ENCODE measurements at places on chromosomes 16 and 17.

GRCh38 chr17:1820528-1821252 is 9.0 kb downstream of the SMYD4 start:
- DNase-seq: no peak

DNA sequence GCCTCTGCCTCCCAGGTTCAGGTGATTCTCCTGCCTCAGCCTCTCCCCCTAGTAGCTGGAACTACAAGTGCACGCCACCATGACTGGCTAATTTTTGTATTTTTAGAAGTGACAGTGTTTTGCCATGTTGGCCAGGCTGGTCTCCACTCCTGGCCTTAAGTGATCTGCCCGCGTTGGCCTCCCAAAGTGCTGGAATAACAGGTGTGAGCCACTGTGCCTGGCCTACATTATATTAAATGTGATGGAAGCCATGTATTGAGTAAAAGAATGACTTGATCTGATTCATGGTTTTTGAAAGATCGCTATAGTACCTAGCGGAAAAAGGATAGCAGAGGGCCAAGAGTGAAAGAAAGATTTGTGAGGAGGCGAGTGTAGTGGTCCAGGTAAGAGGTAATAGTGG is 2.7 kb upstream of the PPM1D start:
- DNase-seq: no peak

DNA sequence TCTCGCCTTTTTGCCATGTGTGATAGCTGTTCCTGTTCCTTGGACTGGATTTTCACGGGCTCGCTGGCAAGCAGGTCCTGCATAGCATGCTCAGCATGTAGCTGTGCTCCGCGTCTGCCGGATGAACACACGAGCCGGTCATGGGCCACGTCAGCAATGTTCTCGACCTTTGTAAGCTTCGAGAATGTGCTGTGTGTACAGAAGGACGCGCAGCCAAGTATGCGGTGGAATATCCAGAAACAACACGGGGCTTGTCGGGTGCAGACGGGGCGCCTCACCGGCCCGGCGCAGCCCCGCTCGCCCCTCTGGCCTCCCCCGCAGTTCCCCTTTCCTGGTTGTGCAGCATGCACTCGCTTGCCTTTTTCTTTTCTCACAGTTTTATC is 42.2 kb downstream of the RPTOR start:
- no peak for DNase-seq

DNA sequence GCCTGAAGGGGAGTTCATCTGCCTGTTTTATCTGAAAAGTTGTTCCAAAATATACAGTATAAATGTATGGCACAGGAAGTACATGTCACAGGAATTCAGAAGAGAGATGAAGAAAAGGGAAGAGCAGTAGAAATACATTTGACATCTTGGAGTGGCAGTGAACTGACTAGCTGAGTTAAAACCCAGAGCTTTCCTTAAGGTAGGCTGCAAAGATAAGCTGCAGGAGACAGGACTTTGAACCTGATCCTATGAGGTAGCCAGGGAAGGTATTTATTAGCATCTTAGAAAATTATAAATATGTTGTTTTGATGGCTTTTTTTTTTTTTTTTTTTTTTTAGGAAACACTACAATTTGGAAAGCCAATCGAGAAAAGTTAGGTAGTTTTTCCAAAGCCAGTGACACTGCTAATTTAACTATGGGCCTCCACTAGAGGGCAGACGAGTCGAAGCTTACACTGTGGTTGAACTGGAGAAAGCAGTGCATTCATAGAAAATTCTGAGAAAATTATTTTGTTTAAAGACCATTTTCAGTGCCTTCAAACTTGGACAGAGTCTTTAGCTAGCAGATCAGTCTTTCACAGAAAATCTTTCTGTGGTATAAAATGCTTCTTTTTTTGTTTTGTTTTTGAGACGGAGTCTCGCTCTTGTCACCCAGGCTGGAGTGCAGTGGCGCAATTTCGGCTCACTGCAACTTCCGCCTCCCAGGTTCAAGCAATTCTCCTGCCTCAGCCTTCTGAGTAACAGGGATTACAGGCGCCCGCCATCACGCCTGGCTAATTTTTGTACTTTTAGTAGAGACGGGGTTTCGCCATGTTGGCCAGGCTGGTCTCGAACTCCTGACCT is 122.3 kb downstream of the SSH2 start:
- DNase-seq: no peak

GRCh38 chr16:20181416-20181815 is 107.7 kb upstream of the GPR139 start:
- DNase-seq: no peak

GRCh38 chr16:81817789-81818567 is 38.9 kb downstream of the PLCG2 start:
- DNase-seq: no peak

GRCh38 chr17:80220736-80221215 is 549 bp downstream of the SLC26A11 start:
- DNase-seq: no peak

GRCh38 chr16:67470359-67470758 is 10.6 kb downstream of the ATP6V0D1 start:
- DNase-seq: no peak

DNA sequence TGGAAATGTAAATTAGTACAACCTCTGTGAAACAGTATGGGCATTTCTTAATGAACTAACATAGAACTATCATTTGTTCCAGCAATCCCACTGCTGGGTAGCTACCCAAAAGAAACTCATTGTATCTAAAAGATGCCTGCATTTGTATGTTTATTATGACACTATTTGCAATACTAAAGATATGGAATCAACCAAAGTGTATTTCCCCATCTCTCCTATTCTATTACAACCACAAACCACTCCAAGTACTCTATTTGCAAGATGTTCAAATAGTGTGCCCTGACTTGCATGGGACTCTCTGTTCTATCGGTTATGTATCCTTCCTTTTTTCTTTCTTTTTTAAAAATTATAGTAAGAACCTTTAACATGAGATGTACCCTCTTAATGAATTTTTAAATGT is 845.2 kb downstream of the CDH11 start:
- DNase-seq: no peak

GRCh38 chr16:87056551-87056950 is 260.6 kb downstream of the C16orf95 start:
- DNase-seq: no peak

DNA sequence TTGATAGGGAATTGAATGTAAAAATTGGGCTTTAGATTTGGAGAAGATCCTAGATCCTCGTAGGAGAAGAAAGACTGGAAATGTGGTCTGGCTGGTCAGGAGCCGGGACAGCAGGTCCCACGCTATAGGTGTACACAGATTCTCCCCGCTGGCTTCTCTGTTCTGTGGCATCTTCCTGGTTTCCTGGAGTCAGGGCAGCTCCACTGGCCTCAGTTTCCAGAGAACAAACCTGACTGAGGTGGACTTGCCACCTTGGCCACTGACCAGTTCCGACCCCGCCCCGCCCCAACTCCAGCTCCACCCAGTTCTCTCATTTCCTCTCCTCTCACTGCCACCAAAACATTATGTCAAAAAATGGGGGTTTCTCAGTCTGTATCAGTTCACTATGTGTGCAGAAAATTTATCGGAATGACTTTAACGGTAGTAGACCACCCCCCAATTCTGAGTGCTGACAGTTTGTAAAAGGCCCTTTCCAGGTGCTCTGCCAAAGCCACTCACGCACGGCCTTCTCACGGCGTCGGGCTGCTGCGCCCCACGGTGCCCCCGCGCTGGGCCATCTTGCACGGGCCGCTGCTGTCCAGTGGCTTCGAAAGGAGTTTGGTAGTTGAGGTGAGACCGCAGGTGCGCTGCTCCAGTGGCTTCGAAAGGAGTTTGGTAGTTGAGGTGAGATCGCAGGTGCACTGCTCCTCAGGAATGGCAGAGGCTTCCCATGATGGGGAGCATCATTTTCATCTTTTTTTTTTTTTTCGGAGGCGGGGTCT is 161.4 kb upstream of the CHMP6 start:
- no peak for DNase-seq

- DNase-seq: no peak
Measured at GRCh38 chr17:65324611-65325342, 187.6 kb downstream of the RGS9 start.

DNA sequence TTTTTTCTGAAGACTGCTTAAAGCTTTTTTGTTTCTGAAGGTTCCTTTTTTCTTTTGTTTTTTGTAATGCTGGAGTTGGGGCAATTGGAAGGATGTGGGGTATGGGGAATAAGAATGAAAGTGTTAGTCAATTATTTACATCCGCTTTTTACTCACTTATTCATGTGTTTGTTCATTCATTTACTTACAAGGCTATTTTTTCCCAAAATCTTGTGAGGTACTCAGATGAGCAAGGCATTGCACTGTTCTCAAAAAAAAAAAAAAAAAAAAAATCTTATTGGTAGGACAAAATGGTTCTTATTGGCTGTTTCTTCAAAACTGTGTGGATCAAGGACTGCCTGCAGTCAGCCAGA is 55.7 kb downstream of the PLD6 start:
- no peak for DNase-seq

DNA sequence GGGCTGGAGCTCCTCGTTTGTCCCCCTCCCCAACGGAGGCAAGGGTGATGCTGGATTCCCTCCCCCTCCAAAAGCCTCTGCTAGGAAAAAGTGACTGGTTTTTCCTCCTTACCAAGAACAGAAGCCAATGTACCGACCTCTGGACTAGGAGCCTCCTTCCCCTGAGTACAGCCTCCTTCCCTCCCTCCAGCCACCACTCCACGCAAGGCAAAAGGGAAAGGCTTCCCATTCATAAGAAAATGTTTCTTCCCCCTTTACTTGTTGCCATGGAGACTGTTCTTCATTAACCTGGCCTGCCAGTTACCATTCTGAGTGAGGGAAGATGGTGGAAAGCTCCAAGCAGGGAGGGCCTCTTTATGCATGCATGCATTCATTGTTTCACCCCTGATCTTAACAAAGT is 4.3 kb upstream of the PIMREG start:
- no peak for DNase-seq

DNA sequence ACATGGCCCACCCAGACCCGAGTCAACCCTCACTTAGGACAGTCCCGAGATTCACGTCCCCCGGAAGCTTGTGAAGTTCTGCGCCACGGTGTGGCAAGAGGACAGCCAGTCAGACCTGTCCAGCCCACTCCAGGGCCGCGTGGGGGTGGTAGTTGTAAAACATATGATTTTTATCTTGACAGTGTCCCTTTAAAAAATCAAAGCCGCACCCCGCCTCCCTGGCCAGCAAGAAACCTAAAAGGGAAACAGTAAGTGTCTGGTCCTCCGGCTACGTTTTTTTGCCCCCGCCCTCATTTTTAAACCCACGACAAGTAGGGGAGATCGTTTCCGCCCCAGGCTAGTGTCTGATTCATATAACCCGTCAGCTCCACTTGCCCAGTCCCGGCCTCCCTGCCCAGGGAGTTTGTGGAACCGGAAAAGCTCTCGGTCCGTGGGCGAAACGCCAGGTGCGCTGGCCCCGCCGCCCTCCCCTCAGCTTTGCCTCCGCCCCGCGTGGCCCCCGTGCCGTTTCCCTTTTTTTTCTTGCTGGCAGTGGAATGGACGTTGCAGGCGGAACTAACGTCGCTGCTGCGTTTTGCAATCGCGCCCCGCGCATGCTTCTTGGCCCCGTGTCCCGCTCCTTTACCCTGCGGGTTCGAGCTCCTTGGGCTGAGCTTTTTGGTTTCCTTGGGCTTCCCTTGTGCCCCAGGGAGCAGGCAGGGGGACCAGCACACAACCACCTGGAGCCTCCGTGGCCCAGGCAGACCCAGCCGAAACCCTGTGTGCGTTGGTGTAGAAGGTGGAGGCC is 13.3 kb upstream of the NUDT16L1 start:
- no peak for DNase-seq

DNA sequence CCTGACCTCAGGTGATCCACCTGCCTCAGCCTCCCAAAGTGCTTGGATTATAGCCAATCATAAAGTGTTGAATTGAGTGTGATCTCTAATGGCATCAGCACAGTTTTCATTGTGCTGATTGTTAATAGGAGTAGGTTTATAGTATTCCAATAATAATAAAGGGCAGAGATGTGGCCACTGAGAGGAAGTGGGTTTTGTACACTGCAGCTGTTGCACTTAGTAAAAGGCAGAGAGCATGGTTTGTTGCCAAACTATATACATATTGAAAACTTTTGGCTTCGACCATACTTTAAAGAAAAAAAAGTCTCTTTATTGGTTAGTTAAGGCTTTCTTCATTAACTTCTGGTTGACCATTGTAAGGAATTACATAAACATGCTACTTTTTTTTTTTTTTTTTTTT is 185.9 kb downstream of the CDK5R1 start:
- no peak for DNase-seq

GRCh38 chr16:85187002-85187401 is 74.7 kb upstream of the CIBAR2 start:
- DNase-seq: no peak

GRCh38 chr16:1557576-1557975 is 24.1 kb downstream of the TMEM204 start:
- DNase-seq: no peak

GRCh38 chr16:66751053-66751302 is 431 bp downstream of the DYNC1LI2 start:
- no peak for DNase-seq

DNA sequence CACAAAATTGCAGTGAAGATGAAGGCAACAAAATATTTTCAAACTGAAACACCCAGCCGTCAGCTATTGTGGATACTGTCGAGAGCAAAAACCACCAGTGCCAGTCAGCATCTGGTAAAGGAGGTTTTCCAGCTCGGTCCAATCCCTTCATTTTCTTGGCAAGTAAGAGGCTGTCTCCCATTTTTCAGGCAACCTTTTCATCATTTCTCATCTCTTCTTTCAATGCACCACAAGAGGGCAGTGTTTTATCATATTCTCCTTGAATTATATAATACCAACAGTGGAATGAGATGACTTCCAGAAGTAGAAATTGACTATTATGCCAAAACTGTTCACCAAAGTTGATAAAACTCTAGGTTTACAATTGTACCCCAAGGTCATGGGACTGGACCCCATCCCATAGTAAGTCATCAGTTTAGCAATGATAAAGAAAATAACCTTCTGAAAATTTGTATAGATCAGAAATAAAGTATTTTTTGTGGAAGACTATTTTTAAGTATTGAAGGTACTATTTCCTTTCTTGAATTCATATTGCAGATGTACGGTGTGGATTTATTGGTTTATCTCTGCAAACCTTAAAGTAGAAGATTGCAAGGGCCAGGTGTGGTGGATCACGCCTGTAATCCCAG is 16.8 kb downstream of the NQO1 start:
- peak; percentile 27 for DNase-seq

GRCh38 chr16:82801361-82801760 is 174.6 kb downstream of the CDH13 start:
- DNase-seq: no peak

DNA sequence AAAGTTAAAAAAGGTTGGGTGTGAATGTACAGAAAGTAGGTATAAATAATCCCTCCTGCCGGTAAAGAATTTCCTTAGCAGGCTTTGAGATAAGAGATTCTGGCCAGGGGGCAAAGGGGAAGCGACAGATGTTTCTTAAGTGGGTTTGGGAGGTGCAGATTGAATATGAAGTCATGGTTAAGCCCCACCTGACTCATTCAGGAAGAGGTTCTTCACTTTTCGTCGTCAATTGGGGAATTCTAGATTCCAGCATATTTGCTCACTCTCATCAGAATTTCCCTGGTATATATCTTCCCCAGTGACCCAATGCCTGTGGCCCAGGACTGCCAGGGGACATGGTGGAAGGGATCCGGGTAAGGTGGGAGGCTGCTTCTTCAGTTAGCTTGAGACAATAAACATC is 127.8 kb downstream of the CPPED1 start:
- peak; percentile 47 for DNase-seq

All from HS-27A (cell line).